ENCODE measurements at places on chromosomes 13 and 19. TPM values are rescaled to one million over a fixed set of nuclear protein-coding genes. Genes with fewer than 3 reads are reported as not detected.

The GPC5 gene
- total RNA-seq, result 6.0 TPM

The CD22 gene
- total RNA-seq, result 1.6 TPM

The C13orf42 gene
- total RNA-seq, result not detected

The NLRP4 gene
- total RNA-seq, result not detected

The POU2F2 gene
- 1.4 TPM for total RNA-seq

The U2AF1L4 gene
- 4.0 TPM for total RNA-seq

The LGALS14 gene
- not detected for total RNA-seq

The ZNF43 gene
- total RNA-seq, result 18.8 TPM

The MYPOP gene
- total RNA-seq, result 0.49 TPM

The ATCAY gene
- not detected for total RNA-seq

The PLK5 gene
- total RNA-seq, result not detected

The ZNF749 gene
- total RNA-seq, result 15.6 TPM

The FARP1 gene
- total RNA-seq, result 6.6 TPM
